ENCODE measurements at places on chromosomes 7 and 10. TPM values are rescaled to one million over a fixed set of nuclear protein-coding genes. Genes with fewer than 3 reads are reported as not detected.
A peak's percentile ranks its signal among the peaks of the same experiment; 100 is the strongest.

DNA sequence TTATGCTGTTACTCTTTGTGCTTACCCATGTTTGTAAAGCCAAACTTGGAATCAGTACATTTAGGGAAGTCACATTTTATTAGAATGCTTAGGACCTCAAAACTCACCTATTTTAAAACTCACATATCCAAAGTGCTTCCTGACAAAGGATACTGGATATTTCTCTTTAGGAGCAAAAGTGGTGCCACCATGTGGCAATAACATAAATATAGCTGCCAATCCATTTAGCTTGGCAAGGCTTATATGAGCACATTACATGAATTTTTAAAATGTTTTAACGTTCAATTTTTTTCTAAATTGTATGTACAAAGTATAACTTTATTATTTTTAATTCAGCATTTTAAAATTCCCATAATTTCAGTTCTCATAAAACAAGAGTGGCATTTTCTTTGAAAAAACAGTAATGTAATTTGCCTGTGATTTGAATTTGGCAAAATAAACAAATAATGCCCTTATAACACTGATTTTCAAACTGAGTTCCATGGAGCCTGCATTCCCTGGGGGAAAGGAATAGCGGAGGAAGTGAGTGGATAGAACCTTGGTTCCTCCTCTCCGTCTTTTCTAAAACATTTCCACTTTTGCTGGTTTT lies 75.4 kb downstream of the HDAC9 start:
- no peak overlapping the region for H3K4me3 ChIP-seq
- peaks cover 7% of the 10 kb centered on the region for H3K4me1 ChIP-seq
- H3K36me3 ChIP-seq, result peaks cover 8% of the 10 kb centered on the region

GRCh38 chr7:45679516-45679915 lies 105.3 kb downstream of the ADCY1 start:
- DNase-seq, result peak; percentile 78
- no peak overlapping the region for H3K4me3 ChIP-seq
- no peaks in the 10 kb centered on the region for H3K27me3 ChIP-seq
- no peaks in the 10 kb centered on the region for H3K4me1 ChIP-seq
- no peaks in the 10 kb centered on the region for H3K36me3 ChIP-seq

DNA sequence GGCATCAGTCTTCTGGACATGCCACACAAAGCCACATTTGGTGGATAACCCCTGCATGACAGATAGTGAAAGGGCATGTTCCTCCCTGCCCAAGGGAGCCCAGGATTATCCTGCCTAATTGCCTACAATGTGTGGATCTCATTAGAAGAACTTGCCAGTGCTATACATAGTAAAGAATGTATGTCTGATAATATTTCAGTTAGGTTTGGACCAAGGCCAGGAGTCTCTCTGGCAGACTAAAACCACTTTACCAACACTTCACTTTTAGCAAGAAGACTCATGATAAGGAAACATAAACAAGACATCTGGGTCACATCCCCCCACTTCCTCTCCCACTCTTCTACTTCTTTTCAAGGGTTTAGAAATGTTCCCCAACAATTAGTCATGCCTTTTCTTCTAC lies 196.7 kb downstream of the MTERF1 start:
- H3K36me3 ChIP-seq, result no peaks in the 10 kb centered on the region
- H3K4me3 ChIP-seq, result no peak overlapping the region
- H3K4me1 ChIP-seq, result no peaks in the 10 kb centered on the region
- no peak for DNase-seq

The DNAH11 gene
- 11.9 TPM for total RNA-seq

The WDR86 gene
- 7.5 TPM for total RNA-seq

GRCh38 chr7:26008428-26008827 lies 143.6 kb upstream of the NFE2L3 start:
- H3K4me1 ChIP-seq, result no peaks in the 10 kb centered on the region
- DNase-seq, result no peak
- no peak overlapping the region for H3K4me3 ChIP-seq
- H3K36me3 ChIP-seq, result no peaks in the 10 kb centered on the region

DNA sequence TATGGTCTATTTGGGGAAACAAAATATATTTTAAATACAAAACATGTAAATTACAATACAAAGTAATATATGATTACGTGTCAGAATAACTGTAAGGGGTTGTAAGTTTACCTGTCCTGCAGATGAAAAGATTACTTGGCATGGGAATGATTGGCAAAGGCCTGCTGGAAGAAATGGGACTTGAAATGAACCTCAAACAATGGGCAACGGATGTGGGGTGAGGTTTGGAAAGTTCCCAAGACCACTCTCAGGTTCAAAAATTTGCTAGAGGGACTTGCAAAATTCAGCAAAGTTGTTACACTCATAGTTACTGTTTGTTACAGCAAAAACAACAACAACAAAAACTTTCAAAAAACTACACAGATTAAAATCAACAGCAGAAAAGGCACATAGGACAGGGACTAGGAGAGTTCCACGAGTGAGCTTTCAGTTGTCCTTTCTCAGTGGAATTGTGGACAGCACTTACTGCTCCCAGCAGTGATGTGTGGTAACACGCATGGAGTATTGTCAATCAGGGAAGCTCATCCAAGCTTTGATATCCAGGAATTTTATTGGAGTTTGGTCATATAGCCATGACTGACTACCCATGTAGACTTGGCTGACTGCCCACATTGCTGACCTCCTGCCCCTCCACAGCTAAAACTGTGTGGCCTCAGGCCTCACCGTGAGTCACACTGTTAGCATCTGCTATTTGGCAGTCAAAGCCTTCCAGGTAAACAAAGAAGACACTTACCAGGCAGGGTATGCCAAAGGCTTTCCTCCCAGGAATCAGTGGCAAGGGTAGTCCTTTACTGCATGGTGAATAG lies 43.8 kb downstream of the EXOC6 start:
- no peaks in the 10 kb centered on the region for H3K27me3 ChIP-seq
- no peak overlapping the region for H3K4me3 ChIP-seq
- peaks cover 8% of the 10 kb centered on the region for H3K36me3 ChIP-seq
- DNase-seq, result no peak
- H3K4me1 ChIP-seq, result peaks cover 30% of the 10 kb centered on the region

DNA sequence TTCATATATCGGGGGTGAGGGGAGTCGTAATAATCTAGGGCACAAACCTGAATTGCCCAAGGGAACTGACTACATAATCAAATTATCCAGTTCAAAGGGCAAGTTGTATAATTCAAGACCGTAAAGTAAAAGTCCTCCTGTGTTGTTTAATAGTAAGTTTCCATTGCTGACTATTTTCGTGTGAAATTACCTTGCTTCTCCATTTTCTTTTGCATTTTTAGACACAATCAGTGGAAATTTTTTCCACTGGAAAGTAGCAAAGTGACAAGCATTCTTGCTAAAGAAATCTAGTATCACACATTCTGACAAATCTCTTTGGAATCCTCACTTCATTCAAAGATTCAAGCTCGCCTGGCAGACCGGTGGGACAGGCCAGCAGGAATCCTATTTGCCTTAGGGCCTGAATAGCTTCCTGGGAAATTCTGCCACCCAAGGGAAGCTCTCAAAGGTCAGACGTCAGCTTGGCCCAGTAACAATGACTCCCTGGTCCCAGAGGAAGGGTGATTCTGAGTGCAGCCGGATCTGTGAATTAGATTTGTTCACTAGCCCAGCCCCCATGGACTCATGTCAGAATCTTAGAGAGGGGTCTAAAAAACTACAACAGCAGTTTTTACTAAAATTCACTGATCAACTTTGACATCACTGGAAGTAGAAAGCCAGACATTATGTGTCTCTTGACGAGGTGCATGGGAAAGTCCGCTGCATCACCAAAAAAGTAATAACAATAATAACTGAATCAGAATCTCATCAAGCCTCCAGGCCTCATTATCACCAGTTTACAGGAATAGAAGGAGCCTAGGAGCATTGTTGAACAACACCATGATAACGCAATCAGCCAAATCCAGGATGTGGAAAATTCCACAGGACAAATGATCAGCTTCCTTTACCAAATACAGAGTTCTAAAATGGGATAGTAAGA lies 161.0 kb downstream of the SKIDA1 start:
- H3K27me3 ChIP-seq, result no peaks in the 10 kb centered on the region
- no peak overlapping the region for H3K4me3 ChIP-seq
- H3K27ac ChIP-seq, result peak overlapping the region; percentile 10
- no peaks in the 10 kb centered on the region for H3K36me3 ChIP-seq
- no peak for DNase-seq

- no peaks in the 10 kb centered on the region for H3K27me3 ChIP-seq
- H3K4me3 ChIP-seq, result no peak overlapping the region
- no peaks in the 10 kb centered on the region for H3K36me3 ChIP-seq
- no peak overlapping the region for H3K27ac ChIP-seq
- no peak for DNase-seq
Observed at GRCh38 chr10:64574371-64574770, 1053.2 kb downstream of the REEP3 start.

GRCh38 chr10:52453501-52453900 lies 139.4 kb downstream of the DKK1 start:
- no peak for DNase-seq
- H3K27me3 ChIP-seq, result no peaks in the 10 kb centered on the region
- no peaks in the 10 kb centered on the region for H3K4me1 ChIP-seq
- no peak overlapping the region for H3K27ac ChIP-seq

- H3K27ac ChIP-seq, result no peak overlapping the region
- H3K36me3 ChIP-seq, result peaks cover 11% of the 10 kb centered on the region
- peaks cover 30% of the 10 kb centered on the region for H3K4me1 ChIP-seq
- no peaks in the 10 kb centered on the region for H3K27me3 ChIP-seq
- no peak for DNase-seq
Observed at GRCh38 chr10:132654708-132655661, 117.4 kb downstream of the INPP5A start.

GRCh38 chr7:115449689-115450088 lies 527.8 kb downstream of the MDFIC start:
- no peak overlapping the region for H3K27ac ChIP-seq
- no peaks in the 10 kb centered on the region for H3K36me3 ChIP-seq
- H3K4me3 ChIP-seq, result no peak overlapping the region
- no peaks in the 10 kb centered on the region for H3K4me1 ChIP-seq
- DNase-seq, result no peak
- H3K27me3 ChIP-seq, result no peaks in the 10 kb centered on the region

The AKR1E2 gene
- 16.5 TPM for total RNA-seq

- DNase-seq, result peak; percentile 91
- H3K4me3 ChIP-seq, result peak overlapping the region; percentile 96
- H3K4me1 ChIP-seq, result peaks cover 26% of the 10 kb centered on the region
- H3K36me3 ChIP-seq, result no peaks in the 10 kb centered on the region
Observed at GRCh38 chr7:27096768-27097514, 1.1 kb upstream of the HOXA1 start.

The TUBB8 gene
- not detected for total RNA-seq

The RBP3 gene
- total RNA-seq, result under 0.01 TPM

The TRPV6 gene
- total RNA-seq, result not detected
